NCI-H524 treated with DMSO at 0.1 percent for 48 hours (cell line): ENCODE measurements at places on chromosomes 3 and 15.
A peak's percentile ranks its signal among the peaks of the same experiment; 100 is the strongest.

DNA sequence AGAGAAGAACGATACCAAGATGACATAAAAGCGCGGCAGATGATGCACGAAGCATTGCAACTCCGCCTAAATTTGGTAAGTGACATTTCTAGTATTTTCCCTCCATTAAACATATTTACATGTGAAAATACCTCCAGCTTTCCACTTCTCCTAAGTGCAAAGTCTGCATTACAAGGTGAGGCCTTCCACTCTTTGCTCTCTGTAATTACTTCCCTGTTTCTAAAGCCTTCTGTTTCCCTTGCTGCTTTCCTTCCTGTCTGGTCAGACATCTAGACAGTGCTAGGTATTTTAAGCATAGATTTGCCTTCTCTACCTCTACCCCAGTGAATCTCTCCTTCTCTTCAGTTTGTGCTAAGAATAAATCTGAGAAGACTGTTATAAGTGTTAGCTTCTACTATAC is 1.9 kb downstream of the P2RY12 start:
- DNase-seq = no peak

- no peak for DNase-seq
Measured at GRCh38 chr3:54153477-54153876, 31.1 kb downstream of the CACNA2D3 start.

- DNase-seq = no peak
Measured at GRCh38 chr3:58037141-58037910, 29.1 kb downstream of the FLNB start.

DNA sequence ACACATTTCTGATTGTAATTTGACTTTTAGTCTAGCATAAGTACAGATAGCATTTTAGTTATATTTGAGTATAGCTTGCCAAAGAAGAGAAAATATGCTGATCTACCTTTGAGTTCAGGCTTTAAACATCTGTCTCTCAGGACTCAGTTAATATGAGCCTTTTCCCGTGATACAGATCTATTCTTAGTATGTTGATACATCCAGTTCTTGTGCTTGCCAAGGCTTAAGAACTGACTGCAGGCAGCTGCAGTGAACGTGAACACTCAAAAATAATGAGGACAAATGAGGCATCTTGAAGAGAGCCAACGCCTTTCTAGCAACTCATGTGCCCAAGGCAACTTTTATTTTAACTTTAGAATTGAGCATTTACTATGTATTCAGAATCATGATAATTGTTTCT is 325.5 kb downstream of the SI start:
- DNase-seq = no peak

DNA sequence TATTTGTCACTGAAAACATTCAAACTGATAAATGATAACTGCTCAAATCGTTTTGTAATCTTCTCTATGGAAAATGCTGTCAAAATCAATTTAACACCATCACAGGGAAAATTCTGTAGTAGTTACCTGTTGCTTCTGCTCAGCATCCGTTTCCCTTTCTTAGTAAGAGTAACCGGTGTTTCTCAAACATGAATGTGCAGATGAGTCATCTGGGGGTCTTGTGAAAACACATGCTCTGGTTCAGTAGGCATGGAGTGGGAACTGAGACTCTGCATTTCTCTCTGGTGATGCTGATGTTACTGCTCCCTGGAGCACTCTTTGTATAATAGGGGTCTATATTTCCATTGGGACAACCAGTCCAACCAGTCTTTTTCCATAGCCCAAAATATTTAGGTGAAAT is 145.1 kb downstream of the SEMA6D start:
- no peak for DNase-seq

GRCh38 chr3:181709537-181710279 is 2.0 kb upstream of the SOX2 start:
- DNase-seq = peak; percentile 45

DNA sequence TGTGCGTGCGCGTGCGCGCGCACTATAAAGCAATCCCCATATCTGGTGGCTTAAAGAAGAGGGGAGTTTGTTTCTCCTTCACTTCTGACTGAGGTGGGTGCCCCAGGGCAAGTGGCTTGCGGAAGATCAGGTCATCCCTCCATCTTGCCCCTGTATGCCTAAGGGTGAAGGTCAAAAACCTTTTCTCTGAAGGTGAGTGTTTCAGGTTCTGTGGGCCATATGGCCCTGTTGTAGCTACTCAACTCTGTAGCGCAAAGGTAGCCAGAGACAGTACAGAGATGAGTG is 5.5 kb downstream of the ABTB1 start:
- DNase-seq = no peak
